Tibial artery (tissue), 4 donors: ENCODE measurements at places on chromosomes 12 and 14.
A peak's percentile ranks its signal among the peaks of the same experiment; 100 is the strongest.

DNA sequence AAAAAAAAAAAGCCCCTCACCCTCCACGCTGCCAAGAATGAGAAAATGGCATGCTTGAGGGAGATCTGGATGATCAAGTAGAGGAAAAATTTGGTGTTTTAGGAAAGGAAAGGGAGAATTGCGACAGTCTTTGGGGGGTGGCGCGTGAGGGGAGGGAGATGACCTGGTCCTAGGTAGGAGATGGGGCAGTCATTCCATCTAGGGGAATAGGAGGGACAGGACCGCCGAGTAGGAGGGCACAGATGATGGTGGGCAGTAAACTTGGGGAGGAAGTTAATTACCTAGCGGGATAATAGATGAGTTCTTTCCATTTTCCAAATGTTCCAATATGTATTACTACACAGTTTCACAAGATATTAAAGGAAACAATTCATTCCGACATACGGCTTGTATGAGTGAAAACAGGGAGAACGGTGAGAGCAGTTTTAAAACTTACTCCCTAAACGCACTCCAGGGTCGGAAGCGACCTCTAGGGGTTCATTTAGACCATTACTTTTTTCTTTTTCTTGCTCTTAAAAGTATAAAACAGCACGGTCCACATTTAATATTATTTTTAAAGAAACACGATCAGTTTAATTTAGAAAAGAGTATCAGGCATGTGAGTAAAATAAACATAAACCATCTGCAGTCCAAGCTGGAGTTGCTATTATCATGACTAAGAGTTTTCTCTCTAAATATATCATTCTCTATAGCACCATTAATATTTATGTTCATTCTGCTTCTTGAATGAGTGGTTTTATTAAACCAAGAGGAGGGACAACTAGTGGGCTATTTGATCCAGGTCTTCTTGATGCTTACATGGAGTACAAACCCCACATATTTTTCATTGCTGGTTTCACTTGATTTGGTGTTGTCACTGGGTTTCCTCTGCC is 3.0 kb upstream of the FNTB start:
- no peak for DNase-seq

GRCh38 chr14:71327691-71328090 is 420.4 kb downstream of the PCNX1 start:
- DNase-seq: no peak

DNA sequence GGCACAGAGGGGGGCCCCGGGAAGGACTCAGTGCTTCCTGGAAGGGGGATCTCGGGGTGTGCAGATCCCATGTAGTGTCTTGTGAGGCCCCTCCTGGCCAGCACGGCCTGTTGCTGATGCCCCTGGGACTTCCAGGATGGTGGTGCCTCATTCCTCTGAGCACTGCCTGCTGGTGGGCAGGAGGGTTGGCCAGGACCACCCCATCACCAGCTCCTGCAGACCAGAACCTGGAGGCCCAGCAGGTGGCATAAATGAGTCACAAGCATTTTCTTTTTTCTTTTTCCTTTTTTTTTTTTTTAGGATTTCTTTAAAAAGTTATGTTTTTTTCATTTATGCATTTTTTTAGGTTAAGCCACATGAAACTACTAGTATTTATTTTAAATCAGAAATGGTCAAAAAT is 8.0 kb downstream of the MMP17 start:
- no peak for DNase-seq

- DNase-seq: peak; percentile 90
Measured at GRCh38 chr12:109432842-109433304, 44.2 kb downstream of the KCTD10 start.

DNA sequence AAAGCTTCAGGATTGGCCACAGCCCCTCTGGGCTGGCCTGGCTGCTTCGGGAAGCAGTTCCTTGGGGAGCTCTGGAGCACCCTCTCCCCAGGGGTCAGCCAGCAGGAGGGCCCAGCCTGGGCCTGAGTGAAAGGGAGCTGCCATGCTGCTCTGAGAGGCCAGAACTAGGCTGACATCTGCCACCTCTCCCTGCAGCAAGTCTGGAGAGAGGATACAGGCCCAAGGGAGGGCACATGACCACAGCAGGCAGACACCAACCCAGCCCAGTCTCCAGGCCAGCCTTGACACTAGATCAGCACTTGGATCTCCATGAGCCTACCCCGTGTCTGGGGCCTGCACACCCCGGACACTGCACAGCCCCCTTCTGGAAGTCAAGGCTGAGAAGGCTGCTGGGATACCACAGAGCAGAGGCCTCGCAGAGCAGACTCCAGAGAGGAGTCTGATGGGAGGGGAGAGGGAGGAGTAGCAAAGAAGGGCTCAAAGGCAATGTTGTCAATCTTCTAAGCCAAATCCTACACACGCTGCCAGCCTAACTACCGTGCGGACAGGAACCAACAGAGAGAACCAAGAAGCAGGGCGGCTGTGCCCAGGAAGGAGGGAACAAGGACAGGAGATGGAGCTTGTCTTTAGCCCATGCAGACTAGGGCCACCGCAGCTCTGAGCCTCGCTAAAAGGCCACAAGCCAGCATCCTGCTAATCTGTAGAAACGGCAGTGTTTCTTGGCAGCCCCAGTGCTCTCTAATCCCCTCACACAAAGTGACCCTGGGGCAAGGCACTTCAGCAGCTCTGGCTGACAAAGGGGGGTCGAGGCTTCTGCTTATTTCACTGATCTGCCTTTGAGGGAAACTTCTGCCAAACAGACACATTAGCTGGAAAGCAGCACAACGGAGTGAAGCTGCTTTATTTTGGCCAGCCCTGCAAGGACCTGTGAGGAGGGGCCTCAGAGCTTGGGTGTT is 12.9 kb downstream of the COL2A1 start:
- DNase-seq: no peak

- DNase-seq: no peak
Measured at GRCh38 chr14:69183735-69184134, 7.6 kb upstream of the EXD2 start.

DNA sequence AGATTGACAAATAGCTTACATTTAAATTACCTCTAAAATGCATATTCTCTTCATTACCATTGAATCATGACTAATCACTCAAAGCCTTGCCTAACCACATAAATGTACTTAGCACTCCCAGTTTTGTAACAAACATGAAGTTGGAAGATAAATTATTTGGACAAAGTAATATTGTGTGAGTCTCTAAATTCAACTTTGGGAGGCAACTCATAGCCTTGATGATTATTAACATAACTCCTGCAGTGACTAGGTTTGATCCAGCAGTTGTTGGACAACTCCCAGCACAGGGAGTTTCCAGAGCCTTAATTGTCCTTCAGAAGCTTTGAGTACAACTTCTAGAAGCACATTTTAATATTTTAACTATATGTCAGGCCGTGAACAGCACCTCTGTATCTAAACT is 153.4 kb upstream of the PDZRN4 start:
- no peak for DNase-seq

GRCh38 chr12:108253540-108253939 is 85.6 kb downstream of the CMKLR1 start:
- DNase-seq: no peak

- no peak for DNase-seq
Measured at GRCh38 chr14:71261206-71261605, 353.9 kb downstream of the PCNX1 start.

DNA sequence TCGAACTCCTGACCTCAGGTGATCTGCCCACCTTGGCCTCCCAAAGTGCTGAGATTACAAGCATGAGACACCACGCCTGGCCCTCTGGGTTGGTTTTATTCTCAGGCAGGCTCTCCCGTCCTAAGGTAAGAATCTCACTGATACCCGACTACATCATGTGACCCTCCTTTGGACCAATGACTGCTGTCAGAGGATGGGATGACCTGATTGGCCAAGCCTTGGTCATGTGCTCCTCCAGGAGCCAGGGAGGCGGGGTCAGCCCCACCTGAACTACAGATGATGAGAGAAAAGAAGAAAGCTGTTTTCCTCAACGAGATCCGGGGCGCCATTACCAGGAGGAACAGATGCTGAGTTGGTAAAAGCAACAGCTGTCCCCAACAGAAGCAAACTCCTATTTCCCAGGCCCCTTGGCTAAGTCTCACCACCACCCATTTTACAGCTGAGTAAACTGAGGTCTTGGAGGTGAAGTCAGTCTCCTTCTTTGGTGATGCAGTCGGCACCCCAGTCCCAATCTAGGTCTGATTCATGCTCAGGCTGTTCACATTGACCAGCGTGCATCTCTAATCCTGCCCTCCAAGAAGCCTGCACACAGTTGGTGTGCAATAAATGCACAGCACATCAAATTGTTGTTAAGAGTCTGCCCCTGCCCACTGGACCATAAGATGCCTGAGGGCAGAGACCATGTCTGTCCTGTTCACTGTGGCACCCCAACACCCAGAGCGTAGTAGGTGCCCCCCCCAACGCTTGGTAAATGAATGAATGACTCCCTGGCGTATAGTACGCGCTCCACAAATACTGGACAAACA is 118.8 kb downstream of the SCARB1 start:
- DNase-seq: no peak

DNA sequence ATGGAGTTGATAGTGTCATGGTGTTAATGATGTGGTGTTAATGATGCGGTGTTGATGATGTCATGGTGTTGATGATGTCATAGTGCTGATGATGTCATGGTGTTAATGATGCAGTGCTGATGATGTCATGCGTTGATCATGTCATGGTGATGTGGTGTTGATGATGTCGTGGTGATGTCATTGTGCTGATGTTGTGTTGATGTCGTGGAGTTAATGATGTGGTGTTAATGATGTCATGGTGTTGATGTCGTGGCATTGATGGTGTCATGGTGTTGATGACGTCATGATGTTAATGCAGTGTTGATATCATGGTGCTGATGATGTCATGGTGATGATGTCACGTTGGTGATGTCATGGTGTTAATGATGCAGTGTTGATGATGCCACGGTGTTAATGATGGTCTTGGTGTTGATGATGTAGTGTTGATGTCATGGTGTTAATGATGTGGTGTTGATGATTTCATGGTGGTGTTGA is 49.1 kb upstream of the RIMBP2 start:
- DNase-seq: no peak
